ENCODE measurements at places on chromosomes 12 and 14. TPM values are rescaled to one million over a fixed set of nuclear protein-coding genes. Genes with fewer than 3 reads are reported as not detected.

Gene PPP1R1A
- total RNA-seq = 0.98 TPM

Gene PZP
- total RNA-seq = 4.6 TPM

Gene CRACR2A
- total RNA-seq = 6.8 TPM

Gene CELA1
- total RNA-seq = not detected

Gene OR10P1
- total RNA-seq = not detected

Gene RNASE1
- 511 TPM for total RNA-seq

Gene ZBTB42
- total RNA-seq = 18.6 TPM

Gene AHSA1
- 90.4 TPM for total RNA-seq

Gene WNT1
- 0.15 TPM for total RNA-seq

Gene IFI27
- 308 TPM for total RNA-seq

Gene POLE
- total RNA-seq = 49.9 TPM

Gene CD69
- 17.4 TPM for total RNA-seq

Gene LAG3
- total RNA-seq = 1.7 TPM

Gene AVPR1A
- total RNA-seq = 1.1 TPM

Gene FIGNL2
- 0.89 TPM for total RNA-seq

Gene ZNF384
- 50.8 TPM for total RNA-seq

Gene TOMM20L
- total RNA-seq = 0.74 TPM

Gene ANKRD33
- 0.14 TPM for total RNA-seq

Gene SVOP
- total RNA-seq = 0.11 TPM

Gene MEG3
- 8.0 TPM for total RNA-seq

Gene KTN1
- total RNA-seq = 152 TPM

Gene FGD6
- total RNA-seq = 14.6 TPM

Gene FGD4
- 64.6 TPM for total RNA-seq

Gene TOGARAM1
- 18.0 TPM for total RNA-seq

Gene TAS2R20
- total RNA-seq = 1.7 TPM

Gene KLRC2
- total RNA-seq = not detected

Gene IL22
- total RNA-seq = not detected

Gene ANO2
- total RNA-seq = 5.9 TPM

Gene GLIPR1L1
- total RNA-seq = not detected

Gene RNASE9
- total RNA-seq = not detected

Gene NEUROD4
- total RNA-seq = not detected

Gene CALCOCO1
- total RNA-seq = 80.4 TPM

Gene C1S
- total RNA-seq = 253 TPM

Gene ZFYVE1
- total RNA-seq = 17.7 TPM

Gene CLEC12A
- 13.8 TPM for total RNA-seq

Gene PRICKLE1
- total RNA-seq = 60.1 TPM

Gene B4GALNT3
- 36.1 TPM for total RNA-seq

Gene LRP1-AS
- not detected for total RNA-seq

Gene LPAR5
- 1.9 TPM for total RNA-seq

Gene CEBPE
- total RNA-seq = not detected

Gene WSCD2
- total RNA-seq = 1.8 TPM

Gene COCH
- 0.71 TPM for total RNA-seq

Gene OR10AD1
- total RNA-seq = not detected

Gene LIN7A
- total RNA-seq = 7.0 TPM

Gene C12orf57
- 196 TPM for total RNA-seq

Gene DYNLL1
- total RNA-seq = 308 TPM

Gene TSPAN11
- total RNA-seq = 5.3 TPM

Gene TPPP2
- total RNA-seq = 0.65 TPM

Gene EGLN3
- total RNA-seq = 9.0 TPM

Gene TAS2R30
- 40.4 TPM for total RNA-seq

Gene GALNT6
- 7.4 TPM for total RNA-seq

Gene TRHDE
- 7.5 TPM for total RNA-seq
